Uterus (tissue), 4 donors: ENCODE measurements at places on chromosomes 6 and 20.
A peak's percentile ranks its signal among the peaks of the same experiment; 100 is the strongest.

DNA sequence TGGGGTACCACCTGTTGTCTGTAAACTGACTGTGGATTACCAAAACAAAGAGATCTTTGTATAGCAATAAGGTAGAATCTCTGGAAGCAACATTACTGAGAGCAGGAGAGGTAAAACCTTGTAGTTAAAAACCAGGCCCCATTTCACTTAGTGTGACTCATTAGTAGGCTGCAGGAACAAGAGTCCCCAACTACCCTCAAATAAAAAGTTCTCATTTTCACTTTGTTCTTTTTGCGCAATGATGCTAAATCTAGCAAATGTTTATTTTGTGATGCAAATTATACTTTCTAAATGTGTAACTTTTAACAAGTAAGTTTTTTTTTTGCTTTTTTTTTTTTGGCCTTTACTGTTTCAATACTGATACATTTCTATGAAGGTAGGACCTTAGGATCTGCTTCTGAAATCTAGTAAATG is 67.1 kb downstream of the ESF1 start:
- no peak for DNase-seq

DNA sequence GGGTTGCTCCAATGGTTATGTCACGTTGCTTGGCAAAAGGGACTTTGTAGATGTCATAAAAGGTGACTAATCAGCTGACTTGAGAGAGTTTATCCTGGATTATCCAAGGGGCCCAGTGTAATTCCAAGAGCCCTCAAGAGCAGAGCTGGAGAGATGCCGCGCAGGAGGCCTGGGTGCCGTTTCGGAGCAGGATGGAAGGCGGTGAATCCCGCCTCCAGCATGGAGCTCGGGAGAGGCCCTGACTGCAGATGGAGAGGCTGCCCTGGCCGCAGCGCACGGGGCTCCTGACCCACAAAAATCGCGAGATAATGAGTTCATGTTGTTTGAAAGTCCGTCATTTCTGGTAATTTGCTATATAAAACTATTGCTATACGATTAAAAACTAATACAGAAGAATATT is 219.8 kb downstream of the ZDHHC14 start:
- peak; percentile 11 for DNase-seq

DNA sequence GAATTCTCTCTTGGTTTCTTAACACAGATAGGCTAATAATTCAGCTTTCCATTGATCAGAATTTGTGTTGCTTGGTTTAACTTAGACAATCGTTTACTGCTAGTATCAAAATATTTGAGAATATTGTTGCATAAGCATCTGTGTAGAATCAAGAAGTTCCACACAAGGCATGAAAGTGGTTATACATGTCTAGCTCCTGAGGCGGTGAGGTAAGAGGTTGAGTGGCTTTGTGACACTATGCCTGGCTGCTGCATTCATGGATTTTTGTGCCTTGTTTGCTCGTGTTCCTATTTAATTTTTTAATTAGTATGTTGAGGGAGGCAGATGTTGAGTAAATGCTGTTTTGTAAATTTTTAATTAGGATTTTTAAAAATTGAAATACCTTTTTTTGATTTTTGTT is 10.2 kb downstream of the PKIB start:
- DNase-seq, result no peak

GRCh38 chr6:380234-381218 is 11.0 kb upstream of the IRF4 start:
- no peak for DNase-seq

DNA sequence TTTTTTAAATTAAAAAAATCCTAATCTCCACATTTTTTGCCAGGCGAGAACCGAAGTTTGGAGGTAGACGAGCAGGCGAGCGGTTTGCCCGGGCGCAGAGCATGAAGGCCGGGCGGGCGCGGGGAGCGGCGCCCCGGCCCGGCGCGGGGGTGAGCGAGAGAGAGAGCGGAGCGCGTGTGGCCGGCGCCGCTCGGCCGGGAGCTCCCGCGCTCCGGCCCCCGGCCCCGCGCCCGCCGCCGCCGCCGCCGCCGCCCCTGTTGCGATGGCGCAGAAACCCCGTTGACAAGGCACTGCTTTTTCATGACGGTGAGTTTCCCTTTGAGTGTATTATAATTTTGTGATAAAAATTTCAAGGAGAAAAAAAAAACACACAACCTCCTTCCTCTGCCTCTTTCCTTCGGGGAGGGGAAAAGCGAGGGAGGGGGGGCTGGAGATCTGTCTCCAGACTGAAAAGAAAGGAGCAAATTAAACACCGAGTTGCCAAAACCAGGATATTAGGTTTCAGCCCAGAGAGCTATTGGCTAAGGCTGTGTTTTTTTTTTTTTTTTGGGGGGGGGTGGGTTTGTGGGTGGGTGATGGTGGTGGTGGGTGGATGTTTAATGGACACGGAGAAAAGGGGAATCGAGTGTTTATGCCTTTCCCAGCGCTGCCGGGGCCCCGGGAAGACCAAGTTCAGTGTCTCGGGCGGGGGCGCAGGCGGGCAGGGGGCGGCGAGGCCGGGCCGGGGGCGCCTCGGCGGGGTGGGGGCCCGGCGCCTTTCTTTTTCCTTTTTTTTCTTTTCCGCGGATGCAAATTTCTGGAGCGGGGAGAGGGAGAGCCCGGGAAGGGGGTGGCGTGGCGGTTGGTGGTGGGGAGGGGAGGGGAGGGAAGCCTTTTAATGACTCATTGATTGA is at the start of gene BICRAL:
Gene BICRAL, plus strand, starts transcription at position 257 of the 893 bp plus-strand sequence. CDS start 39,971 bp downstream, outside the sequence.
- peak; percentile 68 for DNase-seq

DNA sequence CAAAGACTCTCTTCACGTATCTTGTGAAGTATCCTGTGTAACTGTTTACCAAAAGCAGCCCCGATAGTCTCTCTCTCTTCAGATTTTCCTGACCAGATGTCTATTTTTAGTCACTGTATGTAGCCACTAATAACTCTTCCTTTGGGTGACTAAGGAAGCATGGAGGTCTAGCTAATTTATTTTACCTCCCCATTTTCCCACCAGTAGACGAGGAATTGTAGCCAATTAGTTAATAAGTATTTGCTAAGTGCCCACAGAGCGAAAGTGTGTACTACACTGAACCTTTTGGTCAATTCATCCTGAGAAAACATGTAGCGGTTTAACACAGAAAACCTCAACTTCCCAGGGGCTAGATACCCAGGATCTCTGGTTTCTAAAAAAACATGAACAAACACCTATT is 180.6 kb downstream of the TBX18 start:
- DNase-seq, result no peak

DNA sequence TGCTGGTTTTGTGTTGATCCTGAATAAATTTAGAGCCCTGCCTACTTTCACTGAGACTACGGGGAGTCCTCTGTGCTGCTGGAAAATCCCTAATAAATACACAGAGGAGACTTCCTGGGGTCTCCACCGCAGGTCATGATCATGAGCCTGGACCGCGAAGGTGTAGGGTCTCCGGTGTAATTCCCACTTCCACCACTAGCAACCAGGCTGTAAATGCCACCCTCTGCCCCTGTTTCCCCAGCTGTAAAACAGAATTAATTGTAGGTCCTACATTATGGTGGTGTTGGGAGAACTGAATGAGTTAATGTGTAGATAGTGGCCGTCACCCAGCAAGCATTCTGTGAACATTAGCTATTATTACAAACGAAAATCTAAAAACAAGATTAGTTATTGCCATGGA is 191.6 kb upstream of the THBS2 start:
- DNase-seq, result no peak
